Mesothelial cell of epicardium (in vitro differentiated cells): ENCODE measurements at places on chromosomes 2 and 18. TPM values are rescaled to one million over a fixed set of nuclear protein-coding genes. Genes with fewer than 3 reads are reported as not detected.

DNA sequence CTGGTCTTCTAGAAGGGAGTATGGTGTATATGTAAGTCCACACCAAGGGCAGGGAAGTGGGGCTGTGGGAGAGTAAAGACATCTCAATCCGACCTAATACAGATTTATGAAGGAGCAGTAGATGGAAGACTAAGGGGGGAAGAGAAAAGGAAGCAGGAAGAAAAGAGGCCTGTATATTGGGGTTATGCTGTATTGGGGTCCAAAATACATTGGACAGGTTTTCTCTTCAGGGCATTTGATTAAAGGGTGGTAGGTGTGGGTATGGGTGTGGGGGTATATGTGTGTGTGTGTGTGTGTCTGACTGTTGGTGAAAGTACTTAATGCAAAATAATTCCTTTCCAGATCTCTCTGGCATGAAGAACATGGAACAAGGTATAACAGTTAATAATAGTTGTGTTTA is 33.6 kb upstream of the SCYGR2 start:
- no peak for DNase-seq

- DNase-seq, result no peak
Observed at GRCh38 chr2:11393711-11394236, 49.3 kb upstream of the ROCK2 start.

GRCh38 chr2:202109737-202110184 is 36.7 kb downstream of the KIAA2012 start:
- DNase-seq, result no peak

DNA sequence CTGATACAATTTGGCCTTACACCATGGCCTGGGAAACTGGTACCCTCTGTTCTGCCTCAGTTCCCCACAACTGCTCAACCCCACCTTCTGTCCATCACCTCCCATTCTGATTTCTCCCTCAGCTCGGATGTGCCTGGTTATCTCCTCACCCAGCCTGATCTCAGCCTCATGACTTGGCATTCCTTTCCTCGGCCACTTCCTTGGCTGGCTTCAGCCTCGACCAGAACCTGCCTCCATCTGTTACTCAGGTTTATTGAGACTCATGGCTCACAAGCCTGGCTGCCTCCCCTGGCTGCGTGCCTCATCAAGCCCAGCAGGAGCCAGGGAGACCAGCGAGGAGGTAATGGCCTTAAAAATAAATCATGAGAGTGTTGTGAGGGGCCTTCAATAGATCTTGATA is 356.2 kb upstream of the SPRED2 start:
- DNase-seq, result no peak

- no peak for DNase-seq
Observed at GRCh38 chr2:25306777-25307368, 34.9 kb downstream of the DNMT3A start.

DNA sequence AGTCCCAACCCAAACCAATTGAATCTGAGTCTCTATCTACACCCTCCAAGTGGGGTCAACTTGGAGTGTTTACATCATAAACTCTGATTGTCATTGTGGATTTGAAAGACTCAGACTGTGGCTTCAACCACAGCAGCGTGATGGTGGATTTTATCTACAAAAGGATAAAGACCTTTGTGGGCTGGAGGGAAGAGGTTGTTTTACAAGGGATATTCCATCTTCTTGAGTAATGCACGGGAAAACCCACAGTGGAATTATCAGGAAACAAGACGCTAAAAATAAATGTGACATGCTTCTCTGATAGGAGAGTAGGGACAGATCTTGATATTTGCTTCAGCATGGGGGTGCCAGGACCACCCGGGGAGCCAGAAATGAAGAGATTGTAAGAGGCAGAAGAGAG is 93.5 kb downstream of the LPIN1 start:
- no peak for DNase-seq

DNA sequence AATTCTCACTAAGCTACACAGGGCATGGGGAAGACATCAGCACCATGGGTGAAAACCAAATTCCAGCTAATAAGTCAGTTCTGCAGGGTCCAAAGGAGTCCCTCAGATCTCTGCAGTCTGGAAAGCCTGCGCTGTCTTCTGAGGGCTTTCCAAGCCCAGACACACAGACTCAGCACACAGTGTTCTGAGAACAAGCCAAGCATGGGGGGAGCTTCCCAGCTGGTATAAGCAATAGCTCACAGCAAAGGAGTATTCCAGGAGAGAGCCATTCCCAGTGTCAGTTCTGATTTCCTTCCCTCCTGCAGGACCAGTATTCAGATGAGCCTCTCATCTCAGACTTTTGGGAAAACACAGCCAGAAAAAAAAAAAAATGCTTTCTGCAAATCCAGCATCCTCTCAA is 370.8 kb downstream of the TNS1 start:
- no peak for DNase-seq

DNA sequence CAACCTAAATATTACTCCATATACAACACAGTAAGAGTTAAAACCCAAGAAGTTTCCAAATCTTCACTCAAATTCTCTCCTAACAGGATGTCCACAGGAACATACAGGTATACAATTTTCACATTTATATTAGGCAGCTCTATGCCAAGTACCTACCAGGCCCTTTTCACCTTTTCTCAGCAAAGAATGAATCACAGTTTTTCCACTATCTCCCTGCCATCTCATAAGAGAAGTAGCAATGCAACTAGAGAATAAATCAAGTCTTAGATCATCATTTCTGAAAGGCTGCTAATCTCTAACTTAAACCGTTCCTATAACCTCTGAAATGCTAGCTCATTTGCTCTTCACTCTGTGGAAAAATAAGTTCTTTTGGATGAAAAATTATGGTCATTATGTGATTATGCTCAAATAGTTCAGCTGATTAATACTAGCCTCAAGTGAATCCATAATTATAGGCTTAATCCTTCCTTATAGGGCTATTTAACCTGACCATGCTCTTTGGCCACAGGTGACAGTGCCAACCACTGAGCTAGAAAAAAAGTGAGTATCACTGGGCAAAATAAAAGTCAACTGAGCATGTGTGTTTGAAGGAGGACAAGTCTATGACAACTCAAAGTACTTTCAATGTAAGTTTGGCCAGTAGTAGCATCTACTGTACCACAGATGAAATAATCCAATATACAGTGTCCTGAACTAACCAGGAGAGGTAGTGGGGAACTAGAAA is 79.7 kb downstream of the COBLL1 start:
- no peak for DNase-seq

DNA sequence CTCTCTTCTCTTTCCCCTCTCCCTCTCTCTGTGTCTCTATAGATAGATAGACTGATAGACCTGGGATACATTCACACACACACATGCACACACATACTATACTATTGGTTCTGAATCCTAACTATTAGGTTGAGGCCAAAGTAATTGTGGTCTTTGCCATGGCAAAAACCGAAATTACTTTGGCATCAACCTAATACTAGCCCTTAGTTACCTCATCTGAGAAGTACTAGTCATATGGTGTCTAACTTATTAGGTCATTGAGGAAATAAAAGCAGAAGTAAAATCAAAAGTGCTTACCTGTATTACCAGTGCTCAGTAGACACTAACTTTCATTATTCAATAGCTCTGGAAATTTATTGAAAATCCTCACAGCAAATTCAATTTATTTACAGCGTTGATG is 451.5 kb downstream of the EPHA4 start:
- no peak for DNase-seq

GRCh38 chr18:48065601-48065995 is 135.1 kb upstream of the SMAD2 start:
- DNase-seq, result no peak

DNA sequence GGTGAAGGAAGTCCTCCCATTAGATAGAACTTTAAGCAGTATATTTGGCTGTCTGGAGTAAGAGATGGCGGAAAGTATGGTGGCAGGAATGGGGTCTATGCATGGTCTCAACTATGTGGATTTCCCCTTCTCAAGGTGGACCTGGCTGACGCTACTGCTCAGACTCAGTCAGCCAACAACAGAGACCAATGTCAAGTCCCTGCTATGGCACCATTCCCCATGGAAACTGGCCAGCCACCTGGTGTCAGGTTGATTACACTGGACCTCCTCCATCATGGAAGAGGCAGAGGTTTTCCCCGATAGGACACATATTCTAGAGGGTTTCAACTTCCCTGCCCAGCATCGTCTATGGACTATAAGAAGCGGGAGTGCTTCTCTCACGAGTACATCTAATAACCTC is 8.6 kb upstream of the FAHD2A start:
- no peak for DNase-seq

DNA sequence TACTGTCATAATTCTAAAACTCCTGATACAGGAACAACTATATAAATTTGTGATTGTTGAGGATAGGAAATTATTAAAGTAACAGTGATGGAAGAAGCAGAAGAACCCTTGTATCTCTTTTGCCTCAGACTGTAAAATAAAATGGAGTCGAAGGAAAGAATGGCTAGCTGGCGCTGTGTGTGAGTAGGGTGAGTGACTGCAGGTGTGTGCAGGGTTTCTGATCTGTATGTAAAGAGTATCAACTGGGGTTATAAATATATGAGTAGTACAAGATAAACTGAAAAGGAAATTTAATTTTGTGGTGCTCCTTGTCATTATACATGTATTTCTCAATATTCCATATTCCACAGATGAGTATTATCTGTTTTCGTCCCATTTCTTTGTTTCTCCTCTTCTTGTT is 15.2 kb downstream of the POLI start:
- no peak for DNase-seq

PAX8 gene
- total RNA-seq, result 0.13 to 0.31 TPM in 2 of 3 replicates, not detected in the other

DSG1 gene
- 0.07 to 0.18 TPM (median 0.09 TPM) in 3 replicates for total RNA-seq

CTNNA2 gene
- 4.9 to 5.7 TPM (median 5.1 TPM) in 3 replicates for total RNA-seq

CNGA3 gene
- total RNA-seq, result not detected in 3 replicates

ABHD3 gene
- 3.8 to 6.0 TPM (median 5.4 TPM) in 3 replicates for total RNA-seq

GMPPA gene
- total RNA-seq, result 34.5 to 37.3 TPM (median 36.0 TPM) in 3 replicates

SERPINB11 gene
- total RNA-seq, result not detected in 3 replicates

MERTK gene
- 25.1 to 27.3 TPM (median 27.1 TPM) in 3 replicates for total RNA-seq
